ENCODE measurements at places on chromosomes 2 and 18.

GRCh38 chr2:199926806-199927205, 15.7 kb downstream of the C2orf69 start:
- DNase-seq: no peak

DNA sequence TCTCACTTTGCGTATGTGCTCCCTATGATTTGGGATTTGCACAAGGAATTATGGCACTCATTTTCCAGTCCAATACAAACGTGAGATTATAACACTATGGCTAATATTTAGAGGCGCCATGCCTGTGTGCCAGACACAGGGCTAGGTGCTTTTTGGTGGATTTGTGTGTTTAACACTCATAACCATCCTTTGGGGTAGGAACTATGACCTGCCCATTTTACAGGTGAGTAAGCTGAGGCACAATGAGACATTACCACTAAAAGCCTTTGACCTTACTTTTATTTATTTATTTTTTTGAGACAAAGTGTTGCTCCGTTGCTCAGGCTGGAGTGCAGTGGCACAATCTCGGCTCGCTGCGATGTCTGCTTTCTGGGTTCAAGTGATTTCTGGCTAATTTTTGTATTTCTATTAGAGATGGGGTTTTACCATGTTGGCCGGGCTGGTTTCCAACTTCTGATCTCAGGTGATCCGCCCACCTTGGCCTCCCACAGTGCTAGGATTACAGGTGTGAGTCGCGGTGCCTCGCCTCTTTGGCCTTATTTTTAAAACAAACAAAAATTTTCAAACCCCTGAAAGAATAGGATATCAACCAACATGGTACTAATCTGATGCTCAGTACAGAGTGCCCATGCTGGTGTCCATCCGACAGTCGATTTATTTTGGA, 26.6 kb upstream of the GLI2 start:
- DNase-seq: no peak

GRCh38 chr2:32977228-32977758, 30.5 kb downstream of the LTBP1 start:
- DNase-seq: no peak

DNA sequence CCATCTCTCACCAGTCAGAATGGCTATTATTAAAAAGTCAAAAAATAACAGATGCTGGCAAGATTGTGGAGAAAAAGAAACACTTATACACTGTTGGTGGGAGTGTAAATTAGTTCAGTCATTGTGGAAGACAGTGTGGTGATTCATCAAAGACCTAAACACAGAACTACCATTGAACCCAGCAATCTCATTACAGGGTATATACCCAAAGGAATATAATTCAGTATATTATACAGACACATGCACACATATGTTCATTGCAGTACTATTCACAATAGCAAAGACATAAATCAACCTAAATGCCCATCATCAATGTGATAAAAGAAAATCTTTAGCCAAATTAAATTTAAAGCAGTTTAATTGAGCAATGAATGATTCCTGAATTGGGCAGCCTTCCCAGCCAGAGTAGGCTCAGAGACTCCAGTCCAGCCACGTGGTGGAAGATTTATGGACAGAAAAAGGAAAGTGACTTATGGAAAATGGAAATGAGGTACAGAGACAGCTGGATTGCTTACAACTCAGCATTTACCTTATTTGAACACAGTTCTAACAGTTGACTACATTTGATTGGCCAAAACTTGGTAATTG, 377.1 kb upstream of the SLC39A10 start:
- no peak for DNase-seq

GRCh38 chr2:74935975-74936391, 22.5 kb upstream of the POLE4 start:
- no peak for DNase-seq

GRCh38 chr2:207227062-207227748, 61.5 kb upstream of the KLF7 start:
- no peak for DNase-seq

DNA sequence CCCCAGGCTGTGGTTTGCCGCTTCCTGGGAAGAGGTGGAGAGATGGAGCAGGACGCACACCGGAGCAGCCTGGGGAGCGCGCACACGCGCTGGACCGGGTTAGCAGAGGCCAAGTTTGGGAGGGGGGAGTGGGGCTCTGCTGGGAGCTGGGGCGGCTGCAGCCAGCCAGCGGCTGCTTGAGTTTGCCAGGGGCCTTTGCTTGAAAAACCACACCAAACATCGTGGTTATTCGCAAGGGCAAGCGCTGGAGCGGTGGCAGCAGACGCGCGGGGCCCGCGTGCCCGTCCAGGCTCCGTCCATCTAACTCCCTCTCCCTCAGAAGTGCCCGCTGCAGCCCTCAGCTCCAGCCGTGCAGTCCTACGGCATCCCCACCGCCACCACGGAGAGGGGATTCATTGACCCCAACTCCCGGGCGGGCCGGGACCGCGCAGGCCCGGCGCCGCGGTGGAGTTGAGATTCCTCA, 4.6 kb downstream of the PTGR3 start:
- DNase-seq: no peak

DNA sequence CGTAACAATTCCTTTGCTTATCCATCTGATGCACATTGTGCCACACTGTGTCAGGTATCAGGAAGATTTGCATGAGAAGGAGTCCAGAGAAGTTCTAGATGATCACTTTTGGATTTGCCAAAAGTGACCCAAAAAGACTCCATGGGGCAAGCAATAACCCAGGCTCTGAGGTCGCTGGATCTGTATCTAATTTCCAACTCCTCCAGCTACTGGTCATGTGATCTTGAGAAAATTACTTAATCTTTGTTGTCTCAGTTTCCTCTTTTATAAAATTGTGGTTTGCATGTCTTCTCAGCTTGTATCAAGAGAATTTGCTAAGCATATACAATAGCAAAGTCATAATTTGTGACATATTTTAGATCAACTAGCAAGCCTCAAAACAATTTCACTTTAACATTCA, 61.3 kb upstream of the ITGA4 start:
- DNase-seq: no peak

DNA sequence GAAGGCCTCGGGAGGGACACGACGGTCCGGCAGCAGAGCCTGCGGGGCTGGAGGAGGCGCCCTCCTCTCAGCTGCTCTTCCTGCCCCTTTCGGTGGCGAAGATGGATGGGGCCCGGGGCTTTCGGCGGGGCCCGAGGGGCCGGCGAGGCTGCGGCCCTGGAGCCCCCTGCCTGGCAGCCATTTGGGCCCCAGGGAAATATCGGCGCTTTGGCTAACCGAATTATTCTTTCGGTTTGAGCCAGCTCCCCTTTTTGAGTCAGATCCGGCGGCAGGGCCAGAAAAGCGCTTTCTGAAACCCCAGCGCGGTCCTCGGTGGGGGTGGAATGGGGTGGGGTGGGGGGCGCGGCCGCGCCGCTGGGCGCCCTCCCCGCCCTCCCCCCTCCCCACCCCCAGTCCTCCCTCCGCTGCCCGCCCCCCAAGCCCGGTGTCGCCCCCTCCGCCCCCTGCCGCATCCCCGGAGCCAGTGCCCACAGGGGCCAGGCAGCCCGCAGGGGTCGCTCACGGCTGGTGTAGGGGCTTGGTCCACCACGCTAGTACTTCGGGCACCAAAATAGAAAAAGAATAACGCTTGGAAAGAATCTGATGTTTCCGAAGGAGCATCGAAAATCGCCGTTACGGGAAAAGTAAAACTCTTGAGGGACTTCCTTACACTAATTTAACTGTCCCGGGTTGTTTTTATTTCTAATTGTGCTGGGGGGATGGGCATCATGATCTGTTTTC, 9.1 kb upstream of the ARID5A start:
- peak; percentile 16 for DNase-seq

DNA sequence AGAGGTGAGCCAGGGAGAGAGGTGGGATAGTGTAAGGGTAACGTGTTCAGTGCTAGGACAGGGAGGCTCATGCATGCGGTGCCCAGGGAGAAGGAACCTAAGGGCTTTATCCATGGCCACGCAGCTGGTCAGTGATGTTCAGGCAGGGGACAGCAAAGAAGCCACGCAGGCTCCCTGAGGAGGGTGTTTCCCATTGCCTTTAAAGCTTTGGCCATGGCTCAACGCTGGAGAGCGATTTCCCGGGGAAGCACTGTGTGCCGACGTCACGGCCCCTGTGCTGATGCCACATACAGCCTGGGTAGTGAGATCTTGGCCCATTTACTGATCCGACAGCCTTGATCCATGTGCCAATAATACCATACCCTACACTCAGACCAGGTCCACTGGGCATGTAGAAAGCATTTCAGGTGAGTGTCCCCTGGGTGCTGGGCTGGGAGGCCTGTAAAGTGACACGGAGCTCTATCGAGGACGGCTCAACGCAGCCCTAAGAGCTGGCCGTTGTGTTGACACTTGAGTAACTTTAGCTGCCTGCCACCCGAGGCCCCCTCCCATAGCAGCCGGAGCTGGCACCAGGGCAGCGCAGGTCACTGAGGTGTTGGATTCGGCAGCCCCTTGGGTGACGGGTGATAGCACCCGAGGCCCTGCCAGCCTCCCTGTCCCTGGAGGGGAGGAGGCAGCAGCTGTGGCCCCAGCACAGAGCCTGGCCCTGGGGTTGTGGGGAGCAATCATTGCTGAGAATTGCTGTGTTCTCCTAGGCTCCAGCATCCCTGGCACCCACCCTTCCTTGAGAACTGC, 41.4 kb downstream of the PDIA6 start:
- no peak for DNase-seq

GRCh38 chr18:48412339-48412929, 3.3 kb upstream of the ZBTB7C start:
- no peak for DNase-seq

DNA sequence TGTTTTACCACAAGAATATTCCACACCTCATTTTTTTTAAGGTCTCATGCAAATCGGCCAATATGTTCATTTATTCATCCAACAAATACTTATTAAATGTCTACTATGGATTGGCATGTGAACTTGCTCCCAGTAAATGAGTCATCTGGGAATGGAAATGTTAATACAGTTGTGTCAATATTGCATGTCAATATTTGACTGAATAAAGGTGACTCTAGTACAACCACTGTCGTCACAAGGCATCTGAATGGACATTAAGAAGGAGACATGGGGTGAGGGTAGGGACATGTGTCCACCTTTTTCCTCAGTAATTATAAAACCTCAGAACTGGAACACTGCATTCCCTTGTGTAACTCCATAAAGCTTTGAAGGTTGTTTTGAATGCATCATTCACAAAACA, 365.4 kb downstream of the ADCYAP1 start:
- no peak for DNase-seq

GRCh38 chr18:48962994-48963561, 12.3 kb upstream of the SMAD7 start:
- DNase-seq: no peak

GRCh38 chr2:129459200-129459876, 520.1 kb upstream of the RAB6C start:
- no peak for DNase-seq

DNA sequence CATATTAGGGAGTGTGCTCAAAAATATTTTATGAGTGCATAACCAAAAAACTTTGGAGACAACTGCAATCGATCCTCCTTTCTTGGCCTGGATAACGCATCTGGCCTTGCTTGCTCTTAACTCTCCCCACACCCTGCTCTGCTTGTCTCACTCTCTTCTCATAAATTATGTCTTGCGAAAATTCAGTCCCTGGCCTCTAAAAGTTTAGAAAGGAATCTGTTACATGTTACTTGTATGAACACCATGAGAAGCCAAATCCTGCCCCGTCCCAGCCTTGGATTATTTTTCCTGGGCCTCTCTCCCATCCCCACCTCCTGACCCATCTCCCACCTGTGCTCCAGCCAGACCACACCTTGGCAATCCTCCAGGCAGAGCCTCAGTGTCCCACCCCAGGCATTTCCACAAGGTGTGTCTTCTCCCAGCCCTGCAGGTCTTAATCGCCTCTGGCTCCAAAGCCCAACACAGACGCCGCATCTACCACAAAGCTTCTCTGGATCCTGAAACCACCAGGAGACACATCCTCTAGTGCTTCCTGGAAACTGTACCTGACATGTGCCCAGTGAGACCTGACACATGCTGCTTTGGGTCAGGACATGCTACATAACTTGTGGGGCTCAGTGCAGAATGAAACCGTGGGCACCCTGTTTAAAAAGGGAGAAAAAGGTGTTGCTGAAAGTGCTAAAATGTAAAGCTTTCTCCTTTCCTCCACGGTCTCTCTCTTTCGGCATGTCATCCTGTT, 99.6 kb upstream of the ST3GAL5 start:
- no peak for DNase-seq

DNA sequence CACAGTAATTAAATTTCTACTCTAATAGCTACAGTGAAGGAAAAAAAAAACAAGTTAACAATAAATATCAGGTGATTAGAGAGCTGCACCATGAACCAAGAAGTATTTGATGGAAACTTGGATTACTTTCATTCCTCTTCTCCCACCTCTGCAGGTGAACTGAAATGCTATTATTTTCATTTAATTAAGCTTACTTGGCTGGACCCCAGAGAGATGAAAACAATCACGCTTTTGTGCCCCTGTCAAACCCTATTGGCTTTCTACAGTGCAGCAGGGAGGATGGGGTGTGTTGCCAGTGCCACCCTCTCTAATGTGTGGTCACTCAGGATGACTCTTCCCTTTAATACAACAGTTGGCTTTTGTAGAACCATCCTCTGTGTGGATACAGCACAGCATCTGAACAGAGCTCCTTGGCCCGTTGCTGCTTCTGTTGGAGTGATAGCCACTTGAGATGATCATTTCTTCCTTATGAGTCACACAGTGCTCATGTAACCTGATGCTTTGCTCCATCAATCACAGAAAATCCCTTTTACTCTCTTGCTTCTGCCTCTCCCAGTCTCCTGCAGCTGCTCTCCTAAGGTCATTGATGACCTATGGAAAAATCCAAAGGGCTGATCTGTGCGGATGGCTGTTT, 5.5 kb upstream of the ARL4C start:
- DNase-seq: no peak

DNA sequence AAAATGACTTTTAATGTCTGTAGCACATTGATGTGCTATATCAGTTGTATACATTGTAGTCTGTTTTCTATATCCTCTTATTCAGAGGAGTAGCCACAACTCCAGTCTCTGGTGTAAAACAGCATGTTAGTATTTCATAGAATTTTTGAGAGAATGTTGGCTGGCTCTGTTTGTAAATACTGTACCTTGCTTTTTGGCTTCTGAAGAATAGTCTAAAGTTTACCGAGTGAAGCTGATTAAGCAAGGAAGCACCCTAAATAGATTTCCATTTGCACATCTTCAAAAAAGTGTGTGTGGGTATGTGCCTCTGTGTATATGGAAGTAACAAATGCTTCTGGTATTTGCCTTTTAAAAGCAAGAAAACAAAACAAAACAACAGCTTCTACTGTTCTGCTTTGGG, 50.5 kb downstream of the MAP4K4 start:
- no peak for DNase-seq

- no peak for DNase-seq
Observed at GRCh38 chr2:112539306-112539705, 3.0 kb upstream of the POLR1B start.

GRCh38 chr2:235263205-235264120, 230.4 kb upstream of the AGAP1 start:
- DNase-seq: no peak

- no peak for DNase-seq
Observed at GRCh38 chr2:85245891-85246290, 81.9 kb downstream of the TGOLN2 start.

- DNase-seq: no peak
Observed at GRCh38 chr2:158043181-158043948, 58.3 kb upstream of the UPP2 start.

Data from stimulated activated CD8-positive, alpha-beta memory T cell treated with anti-CD3 and anti-CD28 coated beads, Interleukin-2, amount 100 ng/mL, for 1 hour (primary cell).